ENCODE measurements at places on chromosomes 13 and 19.

GRCh38 chr19:39097721-39098120, 13.6 kb downstream of the ACP7 start:
- DNase-seq, result no peak

- no peak for DNase-seq
Observed at GRCh38 chr13:46369506-46370277, 17.4 kb downstream of the RUBCNL start.

DNA sequence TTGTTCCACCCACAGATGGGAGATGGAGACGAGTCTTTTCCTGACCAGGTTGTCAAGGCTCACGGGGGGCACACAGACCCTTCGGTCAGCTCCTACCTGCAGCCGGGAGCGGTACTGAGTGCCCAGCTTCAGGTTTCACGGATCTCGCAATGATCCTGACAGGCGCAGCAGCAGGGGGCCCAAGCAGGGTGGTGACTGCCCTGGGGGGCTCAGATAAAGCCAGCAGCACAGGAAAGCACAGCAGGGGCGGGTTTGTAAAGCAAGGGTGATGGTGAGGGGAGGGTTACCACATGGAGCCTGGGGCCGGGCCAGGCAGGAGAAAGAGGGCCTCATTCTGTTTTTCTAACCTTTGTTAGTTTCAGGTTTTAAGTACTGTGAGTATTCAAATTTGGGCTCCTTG, 41.7 kb upstream of the ATP11A start:
- no peak for DNase-seq

- no peak for DNase-seq
Observed at GRCh38 chr19:34664168-34664567, 12.8 kb downstream of the SCGB2B2 start.

DNA sequence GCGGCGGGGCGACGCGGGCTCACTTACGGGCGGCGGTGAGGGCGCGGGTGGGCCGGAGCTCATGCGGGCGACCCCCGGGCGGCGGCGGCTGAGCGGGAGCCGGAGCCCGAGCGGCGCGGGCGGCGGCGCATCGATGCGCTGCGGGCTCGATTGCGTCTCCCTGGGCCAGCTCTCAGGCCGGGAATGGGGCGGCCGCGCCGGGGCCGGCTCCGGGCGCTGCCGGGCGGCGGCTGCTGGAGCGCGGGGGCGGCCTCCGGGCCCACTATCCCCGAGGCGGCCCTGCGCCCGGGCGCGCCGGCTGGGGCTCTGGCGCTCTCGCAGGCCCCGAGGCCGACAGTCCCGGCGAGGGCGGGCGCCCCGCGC, 1.4 kb upstream of the TSHZ3 start:
- no peak for DNase-seq

DNA sequence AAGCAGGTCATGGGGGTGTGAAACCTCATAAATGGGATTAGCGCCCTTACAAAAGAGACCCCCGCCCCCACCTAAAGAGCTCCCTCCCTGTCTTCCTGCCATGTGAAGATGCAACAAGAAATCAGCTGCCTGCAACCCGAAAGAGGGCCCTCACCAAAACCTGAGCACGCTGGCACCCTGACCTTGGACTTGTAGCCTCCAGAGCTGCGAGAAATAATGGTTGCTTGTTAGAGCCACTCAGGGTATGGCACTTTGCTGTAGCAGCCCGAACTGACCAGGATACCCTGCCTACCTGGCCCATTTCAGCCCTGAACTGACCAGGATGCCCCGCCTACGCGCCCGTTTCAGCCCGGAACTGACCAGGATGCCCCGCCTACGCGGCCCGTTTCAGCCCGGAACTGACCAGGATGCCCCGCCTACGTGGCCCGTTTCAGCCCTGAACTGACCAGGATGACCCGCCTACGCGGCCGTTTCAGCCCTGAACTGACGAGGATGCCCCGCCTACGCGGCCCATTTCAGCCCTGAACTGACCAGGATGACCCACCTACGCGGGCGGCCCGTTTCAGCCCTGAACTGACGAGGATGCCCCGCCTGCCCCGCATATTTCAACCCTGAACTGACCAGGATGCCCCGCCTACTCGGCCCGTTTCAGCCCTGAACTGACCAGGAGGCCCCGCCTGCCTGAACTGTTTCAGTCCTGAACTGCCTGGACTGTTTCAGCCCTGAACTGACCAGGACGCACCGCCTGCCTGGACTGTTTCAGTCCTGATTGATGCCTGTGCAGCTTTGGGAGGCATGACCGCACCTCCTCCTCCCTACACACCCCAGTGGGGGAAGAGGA, 120.0 kb downstream of the UQCRFS1 start:
- no peak for DNase-seq

DNA sequence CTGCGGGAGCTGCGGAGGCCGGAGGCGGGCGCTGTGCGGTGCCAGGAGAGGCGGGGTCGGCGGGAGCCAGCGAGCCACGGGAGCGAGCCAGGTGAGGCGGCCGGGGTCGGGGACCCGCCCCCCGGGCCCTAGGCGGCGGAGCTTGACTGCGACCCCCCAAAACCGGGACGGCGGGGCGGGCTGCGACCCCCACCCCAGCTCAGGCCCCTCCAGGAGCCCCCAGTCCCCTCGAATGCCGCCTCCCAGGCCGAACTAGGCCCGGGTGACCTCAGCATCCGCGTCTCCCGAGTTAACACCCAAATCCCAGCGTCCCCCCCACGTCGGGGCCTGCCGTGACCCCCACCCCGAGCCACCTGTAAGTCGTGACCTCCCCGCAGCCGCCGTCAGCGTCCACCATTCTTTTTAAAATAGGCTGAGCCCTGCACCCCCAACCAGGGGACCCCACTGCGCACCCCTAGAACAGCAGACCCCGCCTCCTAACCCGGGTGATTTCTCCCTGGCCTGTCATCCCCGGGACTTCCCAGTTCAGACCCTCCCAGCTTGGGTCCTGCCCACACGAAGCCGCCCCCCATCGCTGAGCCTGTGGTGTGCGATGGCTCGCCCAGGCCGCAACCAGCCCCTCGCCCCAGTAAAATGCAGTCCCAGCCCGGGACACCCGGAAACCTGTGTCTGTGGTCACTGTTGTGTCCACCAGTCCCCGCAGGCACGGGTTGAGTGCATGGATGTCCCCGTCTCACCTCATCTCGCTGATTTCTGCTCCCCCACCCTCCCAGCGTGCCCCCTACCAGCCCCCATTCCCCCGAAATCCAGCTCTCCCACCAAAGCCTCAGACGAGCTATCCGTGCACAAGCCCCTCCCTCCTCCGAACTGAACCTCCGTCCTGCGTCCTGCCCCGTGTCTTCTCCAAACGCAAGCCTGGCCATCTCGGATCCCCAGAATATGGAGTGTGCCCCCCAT, 551 bp downstream of the FZR1 start:
- DNase-seq, result no peak

DNA sequence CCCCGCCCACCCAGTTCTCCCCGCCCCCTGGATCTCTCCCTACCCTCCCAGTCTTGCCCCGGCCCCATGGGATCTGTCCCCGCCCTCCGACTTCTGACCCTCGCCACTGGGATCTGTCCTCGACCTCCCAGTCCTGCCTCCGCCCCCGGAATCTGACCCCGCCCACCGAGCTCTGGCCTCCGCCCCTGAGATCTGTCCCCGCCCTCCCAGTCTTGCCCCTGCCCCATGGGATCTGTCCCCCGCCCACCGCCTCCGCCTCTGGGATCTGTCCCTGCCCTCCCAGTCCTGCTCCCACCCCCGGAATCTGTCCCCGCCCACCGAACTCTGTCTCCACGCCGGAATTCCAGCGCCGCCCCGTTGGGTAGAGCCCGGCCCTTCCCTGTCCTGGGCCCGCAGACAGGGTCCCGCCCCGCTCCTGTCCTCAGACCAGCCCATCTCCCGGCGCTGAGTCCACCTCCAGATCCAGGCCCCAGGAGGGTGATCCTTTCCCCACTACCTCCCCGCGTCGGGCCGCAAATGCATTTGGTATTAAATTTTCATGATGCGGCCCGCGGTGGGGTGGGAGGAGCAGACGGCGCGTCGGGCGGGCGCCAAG, 1.5 kb upstream of the SLC17A7 start:
- no peak for DNase-seq

DNA sequence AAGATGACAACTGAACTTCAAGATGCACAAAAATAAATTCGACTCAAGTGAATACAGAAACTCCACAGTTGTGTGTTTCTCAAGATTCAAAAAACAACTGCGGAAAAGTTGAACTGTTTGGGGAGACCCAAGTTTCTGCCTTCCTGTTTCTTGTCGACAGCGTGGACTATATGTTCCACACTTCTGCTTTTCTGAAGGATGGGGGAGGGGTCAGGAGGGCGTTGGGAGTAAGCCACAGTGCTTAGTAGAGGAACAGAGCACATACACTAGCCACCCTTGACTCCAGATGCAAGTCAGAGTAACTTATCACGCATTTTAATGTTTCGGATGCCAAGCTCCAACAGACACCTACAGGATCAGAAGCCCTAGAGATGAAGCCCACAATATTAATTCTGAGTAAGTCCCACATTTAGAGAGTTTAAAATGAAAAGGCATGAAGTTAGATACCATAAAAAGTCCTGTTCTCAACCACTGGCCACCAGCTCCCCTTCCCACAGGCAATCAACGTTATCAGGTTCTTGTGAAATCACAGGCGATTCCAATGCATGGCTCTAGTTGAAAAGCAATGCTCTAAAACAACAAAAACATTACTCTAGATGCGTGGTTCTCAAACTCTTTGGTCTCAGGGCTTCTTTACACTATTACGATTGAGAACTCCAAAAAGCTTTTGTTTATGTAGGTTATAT, 4.2 kb downstream of the TUBGCP3 start:
- no peak for DNase-seq

GRCh38 chr13:109625156-109625555, 161.2 kb downstream of the IRS2 start:
- no peak for DNase-seq

DNA sequence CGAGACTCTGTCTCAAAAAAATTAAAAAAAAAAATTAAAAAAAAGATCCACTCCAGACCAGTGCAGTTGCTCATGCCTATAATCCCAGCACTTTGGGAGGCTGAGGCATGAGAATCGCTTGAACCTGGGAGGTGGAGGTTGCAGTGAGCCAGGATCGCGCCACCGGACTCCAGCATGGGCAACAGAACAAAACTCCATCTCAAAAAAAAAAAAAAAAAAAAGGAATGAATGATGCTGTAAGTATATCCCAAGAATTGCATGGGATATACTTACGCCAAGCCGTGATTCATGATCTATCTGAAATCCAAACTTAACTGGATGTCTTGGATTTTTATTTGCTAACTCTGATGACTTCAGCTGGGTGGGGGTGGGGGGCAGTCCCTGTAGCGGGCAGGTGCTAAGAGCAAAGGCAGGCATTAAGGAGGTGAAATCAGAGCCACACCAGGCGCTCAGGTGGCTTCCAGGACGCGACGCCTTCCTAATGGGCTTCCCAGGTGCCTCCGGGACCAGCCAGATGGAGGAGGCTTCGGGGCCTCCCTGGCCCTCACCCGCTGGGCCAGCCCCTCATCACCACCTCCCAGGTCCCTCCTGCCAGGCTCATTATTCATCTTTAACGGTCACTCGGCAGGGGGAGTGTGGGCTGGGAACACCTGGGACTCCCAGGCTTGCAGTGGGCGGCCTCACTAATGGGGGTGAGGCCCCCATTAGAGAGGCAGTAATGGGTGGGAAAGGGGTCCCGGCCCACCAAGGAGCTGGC, 11.4 kb upstream of the FUT5 start:
- DNase-seq, result no peak

- no peak for DNase-seq
Observed at GRCh38 chr19:5829567-5830310, 9.8 kb downstream of the FUT6 start.

- no peak for DNase-seq
Observed at GRCh38 chr13:44629465-44630183, 53.5 kb upstream of the TSC22D1 start.

- no peak for DNase-seq
Observed at GRCh38 chr19:39187552-39187943, 9.2 kb upstream of the NCCRP1 start.

DNA sequence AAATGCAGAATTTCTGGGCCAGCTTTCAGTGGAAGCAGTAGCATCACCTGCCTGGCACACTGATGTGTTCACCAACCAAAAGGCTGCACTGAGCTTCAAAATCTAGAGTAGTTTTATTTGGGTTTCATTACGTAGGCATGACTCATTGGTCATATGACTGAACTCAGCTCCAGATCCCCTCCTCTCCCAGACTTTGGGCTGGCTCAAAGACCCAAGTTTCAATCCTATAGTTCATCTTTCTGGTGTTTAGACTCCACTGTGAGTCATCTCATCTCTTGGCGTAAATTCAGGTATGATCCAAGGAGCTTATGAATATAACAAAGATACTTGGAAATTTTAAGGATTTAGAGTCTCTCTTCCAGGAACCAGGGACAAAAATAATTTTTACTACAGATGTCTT, 17.7 kb downstream of the ZMYM5 start:
- no peak for DNase-seq

DNA sequence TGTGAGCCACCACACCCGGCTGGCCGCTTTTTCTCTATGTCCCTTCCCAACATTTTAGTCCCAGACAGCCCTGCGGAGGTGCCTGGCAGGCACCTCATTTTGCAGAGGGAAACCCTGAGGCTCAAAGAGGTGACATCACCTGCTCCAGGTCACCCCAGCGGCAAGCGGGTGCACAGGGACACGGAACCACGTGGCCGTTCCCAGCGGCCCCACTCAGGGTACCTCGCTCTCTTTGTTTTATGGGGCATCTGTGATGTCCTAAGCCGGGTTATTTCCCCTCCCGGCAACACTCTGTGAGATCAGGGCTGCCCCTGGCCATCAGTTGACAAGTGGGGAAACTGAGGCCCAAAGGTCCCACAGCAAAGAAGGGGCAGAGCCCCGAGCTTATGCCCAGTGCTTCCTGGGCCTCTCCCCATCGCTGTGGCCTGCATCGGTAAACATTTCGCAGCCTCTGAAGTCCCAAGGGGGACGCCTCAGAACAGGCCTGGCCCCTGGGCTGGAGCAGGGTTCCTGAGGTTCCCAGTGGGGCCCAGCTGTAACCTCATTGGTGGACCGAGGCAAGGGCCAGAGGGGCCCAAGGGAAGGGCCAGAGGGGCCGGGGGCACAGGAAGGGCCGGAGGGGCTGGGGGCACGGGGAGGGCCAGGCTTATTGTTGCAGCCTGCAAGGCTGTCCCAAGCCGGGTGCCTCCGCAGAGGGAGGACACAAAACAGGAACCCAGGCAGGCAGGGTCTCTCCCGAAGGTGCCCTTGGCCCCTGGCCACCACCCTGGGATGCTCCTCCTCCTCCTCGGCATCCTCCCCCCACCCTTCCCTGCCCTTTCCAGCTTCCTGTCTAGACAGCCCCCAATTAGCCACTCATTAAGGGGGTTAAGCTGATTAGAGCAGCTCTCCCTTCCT, 39.0 kb downstream of the SMIM24 start:
- no peak for DNase-seq

DNA sequence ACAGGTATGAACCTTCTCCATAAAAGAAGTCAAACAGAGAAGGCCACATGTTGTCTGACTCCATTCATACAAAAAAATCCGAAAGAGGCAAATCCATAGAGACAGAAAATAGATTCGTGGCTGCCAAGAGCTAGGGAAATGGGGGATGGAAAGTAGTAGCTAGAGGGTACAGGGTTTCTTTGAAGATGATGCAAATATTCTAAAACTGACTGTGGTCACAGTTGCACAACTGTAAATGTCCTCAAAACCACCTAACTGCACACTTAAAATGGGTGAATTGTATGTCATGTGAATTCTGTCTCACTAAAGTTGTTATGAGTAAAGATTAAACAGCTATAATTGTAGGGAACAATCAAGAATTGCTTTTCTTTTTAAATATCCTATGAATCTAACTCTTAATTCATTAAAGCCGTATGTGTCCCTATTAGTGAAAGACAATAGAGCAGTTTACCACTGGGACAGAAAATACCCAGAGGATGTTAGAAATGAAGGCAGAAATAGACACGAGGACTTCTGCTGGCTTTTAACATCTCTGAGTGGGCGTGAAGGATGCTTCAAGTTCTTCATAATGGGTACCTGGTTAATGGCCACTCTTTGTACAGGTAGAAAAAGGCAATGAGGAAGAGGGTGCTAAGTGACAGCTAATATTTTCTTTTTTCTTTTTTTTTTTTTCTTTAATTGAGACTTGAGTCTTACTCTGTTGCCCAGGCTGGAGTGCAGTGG, 21.2 kb downstream of the INSR start:
- DNase-seq, result no peak

All from natural killer cell treated with Interleukin-12 subunit alpha and Interleukin-12 subunit beta and Interleukin-15 and Interleukin-18, amount 100 ng/mL, for 72 hours (primary cell).